Neural progenitor cell (in vitro differentiated cells): ENCODE measurements at places on chromosomes 11 and 22. TPM values are rescaled to one million over a fixed set of nuclear protein-coding genes. Genes with fewer than 3 reads are reported as not detected.

Gene KCNJ11
- total RNA-seq, result 1.9 and 5.0 TPM in 2 replicates

- DNase-seq, result no peak
These were observed 30.0 kb upstream of the SMCO4 start for GRCh38 chr11:93573184-93573583.

DNA sequence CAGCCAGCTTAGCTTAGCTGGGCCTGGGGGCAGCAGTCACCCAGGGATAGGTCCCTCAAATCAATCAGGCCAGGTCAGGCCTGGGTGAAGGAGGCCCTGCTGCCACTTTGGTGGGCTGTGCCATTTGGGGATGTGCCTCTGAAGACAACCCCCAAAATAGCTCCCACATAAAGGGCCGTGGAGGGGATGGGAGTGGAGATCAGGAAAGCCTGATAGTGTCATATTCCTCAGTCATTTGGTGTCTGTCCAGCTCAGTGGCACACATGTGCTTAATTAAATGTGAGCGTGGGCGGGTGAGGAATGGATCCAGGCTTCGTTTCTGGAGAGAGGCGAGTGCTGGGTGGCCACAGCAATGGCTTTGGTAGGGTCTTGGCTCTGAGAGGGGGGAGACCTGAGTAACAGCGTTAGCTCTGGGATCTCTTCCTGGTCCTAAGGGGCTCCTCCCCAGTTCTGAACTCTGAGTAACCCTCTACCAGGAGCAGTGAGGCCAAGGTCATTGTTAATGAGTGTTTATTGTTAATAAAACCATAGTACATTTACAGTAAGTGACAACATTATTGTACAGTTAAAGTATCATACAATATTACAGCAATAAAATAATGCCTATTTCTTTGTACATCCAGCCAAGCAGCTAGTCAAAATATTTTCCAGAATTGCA is 45.2 kb downstream of the NAT10 start:
- no peak for DNase-seq

GRCh38 chr11:72639502-72640375 is 34.5 kb downstream of the PDE2A start:
- no peak for DNase-seq

Gene LIF
- 0.21 and 0.50 TPM in 2 replicates for total RNA-seq

- no peak for DNase-seq
These were observed 24.2 kb upstream of the JAM3 start for GRCh38 chr11:134044514-134045284.

Gene C2CD2L
- total RNA-seq, result 1.5 and 3.7 TPM in 2 replicates

DNA sequence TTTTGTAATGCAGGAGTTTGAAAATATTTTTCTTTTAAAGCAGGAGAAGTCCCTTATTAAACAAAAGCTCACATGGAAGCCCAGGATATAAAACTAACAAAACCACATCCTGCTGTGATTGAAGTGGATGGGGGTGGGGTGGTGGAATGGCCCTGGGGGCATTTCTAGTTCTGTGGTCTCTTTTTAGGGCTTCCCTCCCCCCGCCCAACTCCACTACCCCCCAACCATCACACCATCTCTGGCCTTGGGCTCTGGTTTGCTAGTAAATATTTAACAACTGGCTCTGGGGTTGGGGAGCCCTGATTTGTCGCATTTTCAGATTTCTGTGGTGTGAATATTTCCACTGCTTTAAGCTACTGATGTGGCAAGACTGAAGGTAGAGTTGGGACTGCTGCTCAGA is 279.6 kb upstream of the PLET1 start:
- no peak for DNase-seq

GRCh38 chr11:2307501-2308331 is 5.9 kb downstream of the TSPAN32 start:
- no peak for DNase-seq

- no peak for DNase-seq
These were observed 28.7 kb downstream of the CECR2 start for GRCh38 chr22:17397756-17398547.

Gene YPEL1
- total RNA-seq, result 32.2 and 39.1 TPM in 2 replicates

DNA sequence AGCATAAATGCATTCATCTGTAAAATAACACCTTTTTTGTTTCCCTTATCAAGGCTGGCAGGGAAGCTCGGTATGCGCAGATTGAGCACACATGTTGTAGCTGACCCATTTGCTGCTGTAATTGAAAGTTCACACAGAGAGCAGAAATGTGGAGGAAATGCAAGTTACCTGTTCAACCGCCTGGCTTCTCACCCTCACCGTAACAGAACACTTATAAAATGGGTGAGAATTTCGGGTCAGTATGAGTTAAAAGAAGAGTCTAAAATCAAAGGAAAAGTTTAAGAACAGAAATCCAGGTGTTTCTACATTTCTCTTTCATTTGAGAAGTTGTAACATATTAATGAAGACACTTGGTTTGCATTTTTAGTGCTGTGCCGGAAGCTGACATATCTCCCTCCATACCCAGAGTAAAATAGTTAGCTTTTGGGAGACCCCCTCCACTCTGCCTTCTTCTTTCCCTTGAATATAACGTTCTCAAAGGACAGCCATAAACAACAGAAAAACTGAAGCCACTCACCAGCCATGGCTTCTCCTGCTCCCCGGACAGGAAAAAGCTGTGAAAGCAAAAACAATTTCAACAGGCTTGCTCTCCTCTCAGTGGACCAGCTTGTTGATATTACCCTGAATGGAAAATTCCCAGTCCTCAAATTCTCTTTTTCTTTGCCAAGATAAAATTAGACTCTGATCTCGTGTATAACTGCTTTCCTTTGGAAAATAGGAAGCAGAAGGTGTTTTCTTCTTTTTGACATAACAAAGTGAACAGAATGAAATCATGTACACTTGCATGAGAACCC is at the start of gene CASP12:
Gene CASP12, minus strand, starts transcription at position 570 of the 794 bp plus-strand sequence.
- DNase-seq, result no peak

- no peak for DNase-seq
These were observed 310.5 kb downstream of the SWAP70 start for GRCh38 chr11:9974375-9974774.

DNA sequence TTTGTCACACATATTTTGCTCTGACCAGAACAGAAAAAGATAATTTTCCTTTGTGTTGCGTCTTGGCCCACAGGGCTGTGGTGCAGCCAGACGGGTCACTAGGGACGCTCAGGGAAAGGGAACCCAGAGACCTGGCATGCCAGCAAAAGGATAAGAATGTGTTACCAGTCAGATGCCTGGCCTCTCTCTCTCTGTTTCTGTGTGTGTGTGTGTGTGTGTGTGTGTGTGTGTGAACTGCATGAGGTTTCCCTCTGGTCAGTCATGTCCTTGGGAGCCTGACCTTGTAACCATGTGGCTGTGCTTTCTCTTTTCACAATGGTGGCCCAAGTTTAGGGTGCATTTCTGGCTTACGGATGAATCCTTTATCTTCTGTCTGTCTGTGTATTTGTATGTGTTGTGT is 25.4 kb downstream of the CCKBR start:
- DNase-seq, result no peak

- DNase-seq, result no peak
These were observed 40.5 kb upstream of the RIC3 start for GRCh38 chr11:8209208-8209807.

DNA sequence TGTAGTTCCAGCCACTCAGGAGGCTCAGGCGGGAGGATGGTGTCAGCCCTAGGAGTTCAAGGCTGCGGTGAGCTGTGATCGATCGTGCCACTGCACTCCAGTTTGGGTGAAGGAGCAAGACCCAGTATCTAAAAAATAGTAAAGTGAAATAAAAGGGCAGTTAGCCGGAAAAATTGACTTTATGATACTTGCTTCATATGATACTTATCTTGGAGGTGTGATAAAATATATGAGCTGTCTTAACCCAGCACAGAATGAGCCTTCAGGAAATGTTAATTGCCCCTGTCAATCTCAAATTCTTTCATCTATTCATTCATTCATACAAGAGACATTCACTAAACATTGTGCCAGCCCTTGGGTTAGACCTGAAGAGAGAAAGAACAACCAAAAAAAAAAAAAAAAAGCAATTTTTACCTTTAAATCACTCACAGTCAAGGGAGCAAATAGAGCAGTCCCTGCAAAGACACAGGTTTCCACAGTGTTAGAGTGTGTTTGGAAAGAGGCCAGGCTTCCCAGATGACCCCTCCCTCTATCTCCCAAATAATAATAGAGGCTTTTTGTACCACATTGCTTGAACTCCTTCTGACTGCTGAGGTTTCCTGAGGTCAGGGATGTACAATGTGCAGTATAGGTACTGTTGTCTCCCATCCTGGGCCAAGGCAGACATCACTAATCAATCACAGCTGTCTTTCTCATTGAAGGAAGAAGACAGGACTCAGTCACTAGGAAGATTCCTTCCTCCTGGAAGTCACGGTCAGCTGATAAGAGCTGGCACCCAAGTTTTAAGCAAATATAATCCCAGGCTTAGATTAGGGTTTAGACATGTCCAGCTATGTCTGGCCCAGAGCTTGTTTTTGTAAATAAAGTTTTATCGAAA is 454.6 kb downstream of the MIAT start:
- DNase-seq, result no peak

Gene OR2AT4
- 0.22 TPM in 1 of 2 replicates, not detected in the other for total RNA-seq

GRCh38 chr11:92790366-92790765 is 179.1 kb upstream of the MTNR1B start:
- no peak for DNase-seq

GRCh38 chr11:95299078-95299679 is 68.2 kb upstream of the SESN3 start:
- DNase-seq, result no peak

- no peak for DNase-seq
These were observed 103.2 kb downstream of the ZBTB16 start for GRCh38 chr11:114162719-114163123.

GRCh38 chr11:821512-822371 is 3.0 kb downstream of the PNPLA2 start:
- no peak for DNase-seq

Gene BBOX1
- not detected in 2 replicates for total RNA-seq

DNA sequence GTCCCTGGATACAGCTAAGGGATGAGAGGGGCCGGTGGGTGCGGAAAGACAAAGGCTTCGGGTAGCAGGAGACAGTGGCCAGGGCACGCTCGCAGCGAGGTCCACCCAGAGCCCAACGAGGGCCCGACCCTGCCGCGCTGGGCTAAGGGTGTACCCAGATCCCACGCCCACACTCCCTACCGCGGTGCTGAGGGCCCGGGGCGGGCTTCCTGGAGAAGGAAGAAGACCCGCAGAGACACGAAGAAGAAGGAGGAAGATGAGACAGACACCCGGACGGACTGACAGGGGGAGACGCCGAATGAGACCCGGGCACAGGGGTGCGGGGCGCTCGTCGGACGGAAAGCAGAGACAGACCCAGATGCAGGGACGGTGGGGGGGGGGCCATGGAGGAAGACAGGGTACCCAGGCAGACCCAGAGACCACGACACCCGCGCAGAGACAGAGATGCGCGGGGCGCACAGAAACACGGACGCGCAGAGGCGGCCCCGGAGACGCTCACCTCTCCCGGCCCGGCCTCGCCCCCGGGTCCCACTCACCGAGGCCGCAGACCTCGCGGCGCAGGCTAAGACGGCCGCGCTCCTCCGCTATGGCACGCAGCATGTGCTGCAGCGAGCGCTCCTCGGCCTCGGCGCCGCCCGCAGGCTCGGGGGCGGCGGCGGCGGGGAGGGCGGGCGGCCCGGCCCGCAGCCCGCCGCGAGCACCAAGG is 437 bp downstream of the KIAA0930 start:
- DNase-seq, result peak; percentile 43

Gene ASPHD2
- total RNA-seq, result 9.3 and 12.7 TPM in 2 replicates

- DNase-seq, result no peak
These were observed 74.6 kb upstream of the SEPTIN5 start for GRCh38 chr22:19639610-19640135.

GRCh38 chr22:40637183-40638150 is 948 bp upstream of the MRTFA start:
- no peak for DNase-seq

- no peak for DNase-seq
These were observed 850.1 kb downstream of the NTM start for GRCh38 chr11:132220474-132220873.

Gene DAGLA
- total RNA-seq, result 1.1 and 4.6 TPM in 2 replicates
